Astrocyte of the hippocampus (primary cell): ENCODE measurements at places on chromosomes 16 and 17.

- peak; percentile 74 for DNase-seq
These were observed 12.9 kb upstream of the CMIP start for GRCh38 chr16:81431554-81432353.

GRCh38 chr17:78915872-78916632 lies 9.1 kb downstream of the TIMP2 start:
- peak; percentile 59 for DNase-seq

DNA sequence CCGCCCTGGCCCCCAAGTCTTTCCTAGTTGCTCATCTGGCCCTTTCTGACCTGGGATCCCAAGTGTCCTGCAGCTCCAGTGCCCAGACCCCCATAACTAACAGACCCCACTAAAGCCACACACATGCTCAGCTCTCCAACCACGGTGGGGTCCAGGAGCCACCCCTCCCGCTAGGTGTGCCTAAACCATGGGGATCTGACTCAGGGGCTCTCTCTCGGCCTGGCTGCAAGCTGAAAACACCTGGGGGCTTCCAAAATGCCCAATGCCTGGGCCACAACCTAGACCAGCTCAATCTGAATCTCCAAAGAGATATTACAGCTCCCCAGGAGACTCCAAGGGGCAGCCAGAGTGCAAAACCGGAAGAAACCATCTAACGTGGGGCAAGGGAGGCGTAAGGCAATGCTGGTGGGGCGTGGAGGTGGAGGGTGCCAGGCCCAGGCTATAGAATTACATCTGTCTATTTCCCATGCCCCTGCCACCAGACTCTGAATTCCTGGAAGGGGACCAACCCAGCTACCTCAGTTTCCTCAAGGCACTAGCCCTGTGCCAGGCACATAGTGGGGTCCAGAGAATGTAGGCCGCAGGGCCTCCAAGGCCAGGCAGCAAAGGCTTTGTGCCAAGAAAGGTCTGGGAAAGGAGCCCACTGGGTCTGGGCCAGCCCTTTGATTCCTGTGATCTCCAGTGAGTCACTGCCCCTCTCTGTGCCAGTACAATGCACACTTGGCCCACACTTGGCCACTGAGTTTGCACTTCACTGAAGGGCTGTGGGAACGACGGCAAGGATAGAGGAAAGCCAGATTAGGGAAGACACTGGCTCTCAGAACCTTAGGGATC lies 3.3 kb downstream of the CD2BP2 start:
- DNase-seq: peak; percentile 97

DNA sequence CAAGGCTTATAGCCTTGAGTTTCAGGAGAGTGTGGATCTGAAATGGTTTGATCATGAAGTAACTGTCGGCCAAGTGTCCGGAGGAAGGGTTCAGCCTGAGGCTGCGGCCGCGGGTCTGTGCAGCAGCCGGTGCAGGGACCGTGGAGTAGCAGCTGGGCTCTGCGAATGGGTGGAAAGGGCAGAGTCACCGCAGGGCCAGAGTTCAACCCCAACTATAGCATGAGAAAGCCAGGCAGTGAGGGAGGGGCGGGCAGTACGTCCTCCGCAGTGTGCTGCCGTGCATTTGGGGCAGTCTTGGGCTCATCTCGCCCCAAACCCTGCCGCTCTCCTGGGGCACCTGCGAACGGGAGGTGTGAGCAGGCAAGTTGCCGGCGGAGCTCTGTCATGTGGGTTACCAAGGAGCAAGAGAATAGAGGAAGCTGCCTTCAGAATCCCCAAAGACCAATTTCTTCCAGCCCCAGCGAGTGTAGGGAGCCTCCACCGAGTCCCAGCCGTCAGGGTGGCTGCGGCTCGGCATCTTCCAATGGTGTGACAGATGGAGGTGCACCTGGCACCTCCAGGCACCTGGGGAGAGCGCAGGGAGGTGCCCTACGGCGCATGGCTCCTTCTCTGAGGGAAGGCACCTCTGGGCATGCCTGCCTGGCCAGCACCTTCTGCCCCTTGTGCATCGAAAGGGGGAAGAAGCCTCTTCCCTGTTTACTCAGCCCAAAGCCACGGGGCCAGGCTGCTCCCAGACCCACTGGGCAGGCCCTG lies 87.3 kb downstream of the RPA1 start:
- DNase-seq: no peak

DNA sequence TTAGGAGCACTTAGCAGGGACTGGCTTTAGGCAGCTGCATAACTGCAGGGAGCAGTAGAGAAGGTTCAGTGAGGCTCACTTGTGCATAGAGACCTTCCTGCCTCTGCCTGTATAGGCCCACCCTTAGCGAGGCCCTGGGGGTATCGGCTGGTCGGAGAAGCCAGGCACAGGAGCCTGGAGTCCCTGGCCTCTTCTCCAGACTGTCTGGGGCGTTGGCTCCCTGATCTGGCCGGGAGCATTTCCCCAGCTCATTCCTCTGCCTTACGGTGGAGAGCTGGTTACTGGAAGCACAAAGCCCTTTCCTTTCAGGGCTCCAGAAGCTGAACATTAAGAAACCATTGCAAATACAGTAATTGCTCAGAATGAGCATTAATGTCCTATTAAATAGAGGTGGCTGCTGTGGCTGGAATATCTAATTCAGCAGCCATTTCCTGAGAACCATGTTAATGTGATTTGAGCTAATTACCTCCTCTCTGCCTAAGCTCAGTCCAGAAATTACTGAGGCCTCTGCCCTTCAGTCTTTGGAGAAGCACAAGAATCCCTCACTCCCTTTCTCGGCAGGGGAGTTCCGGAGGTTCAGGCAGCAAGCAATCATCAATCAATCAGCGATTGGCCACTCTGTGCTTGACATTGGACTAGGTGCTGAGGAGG lies 18.8 kb upstream of the TMEM220 start:
- DNase-seq: no peak
